ENCODE measurements at places on chromosomes 7 and 10. TPM values are rescaled to one million over a fixed set of nuclear protein-coding genes. Genes with fewer than 3 reads are reported as not detected.

The GNAI1 gene
- polyA plus RNA-seq: 3.5 TPM

GRCh38 chr10:110076559-110077318, 69.0 kb downstream of the ADD3 start:
- H3K27ac ChIP-seq: peak overlapping the region; percentile 55
- peak overlapping the region; percentile 52 for H3K4me3 ChIP-seq
- DNase-seq: peak; percentile 93
- H3K36me3 ChIP-seq: no peaks in the 10 kb centered on the region
- no peaks in the 10 kb centered on the region for H3K27me3 ChIP-seq

- no peak for DNase-seq
- H3K4me3 ChIP-seq: no peak overlapping the region
- no peaks in the 10 kb centered on the region for H3K4me1 ChIP-seq
- no peaks in the 10 kb centered on the region for H3K27me3 ChIP-seq
- H3K27ac ChIP-seq: no peak overlapping the region
Measured at GRCh38 chr10:106982268-106982667, 182.2 kb downstream of the SORCS1 start.

The FEZF1 gene
- not detected for polyA plus RNA-seq

- DNase-seq: no peak
- no peaks in the 10 kb centered on the region for H3K4me1 ChIP-seq
- no peak overlapping the region for H3K27ac ChIP-seq
- no peaks in the 10 kb centered on the region for H3K36me3 ChIP-seq
- no peak overlapping the region for H3K4me3 ChIP-seq
- H3K27me3 ChIP-seq: no peaks in the 10 kb centered on the region
Measured at GRCh38 chr7:126222782-126223181, 1030.0 kb downstream of the GRM8 start.

GRCh38 chr7:27418541-27418940, 175.9 kb downstream of the EVX1 start:
- no peak overlapping the region for H3K27ac ChIP-seq
- H3K4me1 ChIP-seq: 0 out of 2 replicates have a peak, but pooled peaks cover 6% of the 10 kb centered on the region
- no peak for DNase-seq
- H3K36me3 ChIP-seq: no peaks in the 10 kb centered on the region
- no peaks in the 10 kb centered on the region for H3K27me3 ChIP-seq
- no peak overlapping the region for H3K4me3 ChIP-seq

DNA sequence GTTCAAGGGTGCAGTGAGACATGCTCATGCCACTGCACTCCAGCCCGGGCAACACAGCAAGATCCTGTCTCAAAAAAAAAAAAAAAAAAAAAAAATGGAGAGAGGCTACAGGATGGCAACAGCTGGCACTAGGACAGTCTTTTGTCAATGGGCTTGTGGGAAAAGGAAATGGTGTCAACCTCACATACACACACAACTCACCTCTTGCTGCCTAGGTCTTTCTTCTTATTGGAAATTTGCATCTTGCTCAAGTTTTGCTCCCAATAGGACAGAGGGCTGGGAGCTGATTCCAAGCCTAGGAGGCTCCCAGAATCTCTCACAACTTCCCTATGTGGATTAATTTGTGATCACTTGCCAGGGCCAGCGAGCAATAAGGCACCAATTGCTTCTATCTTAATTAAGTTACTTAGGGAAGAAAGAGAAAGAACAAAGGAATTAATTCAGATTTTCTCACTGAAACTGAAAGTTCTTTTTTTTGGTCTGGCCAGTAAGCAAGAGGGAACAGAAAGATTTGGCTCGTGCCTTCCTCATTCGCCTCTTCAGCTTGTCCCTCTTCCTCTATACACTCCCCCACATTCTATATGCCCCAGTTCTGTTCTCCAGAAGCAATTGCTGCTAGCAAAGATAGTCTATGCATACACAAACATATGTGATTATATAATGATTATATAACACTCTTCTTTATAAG, 33.8 kb downstream of the MAP3K8 start:
- peaks cover 14% of the 10 kb centered on the region for H3K4me1 ChIP-seq
- H3K4me3 ChIP-seq: no peak overlapping the region
- H3K27me3 ChIP-seq: no peaks in the 10 kb centered on the region
- no peaks in the 10 kb centered on the region for H3K36me3 ChIP-seq

- DNase-seq: peak; percentile 49
- no peaks in the 10 kb centered on the region for H3K36me3 ChIP-seq
- peak overlapping the region; percentile 44 for H3K27ac ChIP-seq
- H3K4me1 ChIP-seq: peaks cover 53% of the 10 kb centered on the region
Measured at GRCh38 chr7:92586403-92586802, 3.8 kb downstream of the FAM133B start.

The DYNC1I1 gene
- not detected for polyA plus RNA-seq

- no peaks in the 10 kb centered on the region for H3K4me1 ChIP-seq
- DNase-seq: no peak
- H3K27me3 ChIP-seq: peaks cover 5% of the 10 kb centered on the region
- H3K36me3 ChIP-seq: no peaks in the 10 kb centered on the region
- H3K27ac ChIP-seq: no peak overlapping the region
- no peak overlapping the region for H3K4me3 ChIP-seq
Measured at GRCh38 chr10:71665456-71665855, 54.1 kb downstream of the C10orf105 start.

GRCh38 chr7:77799078-77799964, 748 bp downstream of the PHTF2 start:
- DNase-seq: no peak
- H3K27me3 ChIP-seq: no peaks in the 10 kb centered on the region
- no peaks in the 10 kb centered on the region for H3K36me3 ChIP-seq
- peak overlapping the region; percentile 71 for H3K27ac ChIP-seq
- peaks cover 37% of the 10 kb centered on the region for H3K4me1 ChIP-seq
- peak overlapping the region; percentile 98 for H3K4me3 ChIP-seq

The VWDE gene
- polyA plus RNA-seq: 0.12 TPM

- H3K36me3 ChIP-seq: no peaks in the 10 kb centered on the region
- H3K27me3 ChIP-seq: no peaks in the 10 kb centered on the region
- DNase-seq: no peak
- H3K4me1 ChIP-seq: no peaks in the 10 kb centered on the region
Measured at GRCh38 chr7:108375668-108376067, 80.6 kb downstream of the NRCAM start.

The ASCC1 gene
- 21.6 TPM for polyA plus RNA-seq

DNA sequence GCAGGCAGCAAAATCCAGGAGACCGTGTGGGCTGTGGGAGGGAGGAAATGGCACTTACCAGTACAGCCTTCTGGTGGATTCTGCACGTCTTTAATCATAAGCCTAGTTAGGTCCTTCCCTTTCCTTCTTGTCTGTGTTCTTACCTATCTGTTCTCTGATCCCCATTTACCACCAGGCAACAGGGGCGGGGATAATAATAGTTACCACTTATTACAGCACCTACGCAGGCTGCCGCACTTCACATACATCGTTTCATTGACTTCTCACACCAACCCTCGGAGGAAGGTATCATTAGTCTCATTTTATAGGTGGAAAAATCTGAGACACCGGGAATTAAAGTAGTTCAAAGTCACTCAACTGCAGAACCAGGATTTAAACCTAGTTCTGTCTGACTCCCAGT, 4.5 kb upstream of the EPHA1 start:
- no peak overlapping the region for H3K4me3 ChIP-seq
- H3K36me3 ChIP-seq: no peaks in the 10 kb centered on the region
- DNase-seq: no peak

- H3K36me3 ChIP-seq: no peaks in the 10 kb centered on the region
- no peak overlapping the region for H3K27ac ChIP-seq
- peaks cover 70% of the 10 kb centered on the region for H3K4me1 ChIP-seq
Measured at GRCh38 chr10:110220398-110220797, 13.0 kb downstream of the MXI1 start.

GRCh38 chr10:71161425-71161824, 50.9 kb upstream of the UNC5B start:
- no peaks in the 10 kb centered on the region for H3K4me1 ChIP-seq
- DNase-seq: no peak
- peaks cover 6% of the 10 kb centered on the region for H3K27me3 ChIP-seq
- H3K27ac ChIP-seq: no peak overlapping the region
